ENCODE measurements at places on chromosomes 12 and 14.

DNA sequence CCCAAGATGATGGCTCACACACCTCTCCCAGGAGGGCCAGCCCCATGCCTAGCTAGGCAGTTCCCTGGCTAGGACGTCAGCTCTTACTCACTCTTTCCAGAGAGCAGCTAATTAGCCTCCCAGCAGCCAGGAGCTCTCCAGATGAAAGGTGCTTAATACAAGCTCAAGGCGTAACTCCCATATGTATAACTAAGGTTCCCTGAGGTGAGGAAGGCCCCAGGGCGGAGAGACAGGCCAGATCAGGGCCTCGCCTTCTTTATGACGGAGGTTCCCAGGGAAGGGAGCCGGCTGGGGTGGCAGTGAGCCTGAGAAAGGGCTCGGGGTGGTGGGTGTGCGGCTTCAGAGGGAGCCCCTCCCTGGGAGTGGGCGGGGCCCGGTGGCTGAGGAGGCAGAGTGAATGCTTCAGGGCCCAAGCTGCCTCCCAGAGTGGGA is 26.4 kb upstream of the ZFP36L1 start:
- DNase-seq, result no peak

GRCh38 chr12:132124766-132125425 is 19.2 kb downstream of the DDX51 start:
- DNase-seq, result no peak

DNA sequence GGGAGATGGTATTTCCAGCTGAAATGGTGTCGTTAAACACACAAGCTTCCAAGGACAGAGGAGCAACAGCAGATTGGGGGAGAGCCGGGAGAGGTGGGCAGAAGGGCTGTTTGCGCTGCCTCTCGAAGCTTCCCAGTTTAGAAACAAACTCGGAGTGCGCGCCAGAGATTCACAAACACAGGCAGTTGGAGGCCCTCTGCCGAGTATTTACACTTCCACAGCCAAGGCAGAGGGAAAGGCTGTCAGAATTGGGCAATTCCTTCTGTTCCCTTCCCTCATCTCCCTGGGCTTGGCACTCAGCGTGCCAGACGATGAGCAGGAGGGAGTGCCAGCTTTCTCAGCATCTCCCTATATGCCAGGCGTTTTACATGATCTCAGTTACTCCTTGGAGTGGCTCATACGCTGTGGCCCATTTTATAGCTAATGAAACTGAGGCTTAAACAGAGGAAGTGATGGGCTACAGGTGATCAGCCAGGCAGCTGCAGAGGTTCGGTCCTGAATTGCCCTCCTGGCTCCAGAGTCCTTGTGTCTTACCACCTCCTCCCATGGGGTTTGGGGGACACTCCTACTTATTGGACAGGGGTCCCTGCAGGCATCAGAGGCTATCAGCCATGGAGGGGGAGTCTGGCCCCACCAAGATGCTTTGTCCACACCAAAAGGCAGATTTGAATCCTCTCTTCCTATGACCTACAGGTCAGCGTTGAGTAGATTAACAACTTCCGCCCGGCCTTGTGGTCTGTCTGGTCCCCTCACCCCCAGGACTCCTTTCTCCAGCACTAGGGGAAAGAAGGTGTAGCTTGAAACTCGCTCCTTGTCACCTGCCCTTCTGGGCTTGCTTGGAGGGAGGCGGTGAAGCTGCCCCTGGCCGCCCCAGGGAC is 3.1 kb downstream of the FAM222A start:
- DNase-seq, result no peak

- no peak for DNase-seq
Measured at GRCh38 chr12:124361074-124361970, 66.4 kb downstream of the RFLNA start.

DNA sequence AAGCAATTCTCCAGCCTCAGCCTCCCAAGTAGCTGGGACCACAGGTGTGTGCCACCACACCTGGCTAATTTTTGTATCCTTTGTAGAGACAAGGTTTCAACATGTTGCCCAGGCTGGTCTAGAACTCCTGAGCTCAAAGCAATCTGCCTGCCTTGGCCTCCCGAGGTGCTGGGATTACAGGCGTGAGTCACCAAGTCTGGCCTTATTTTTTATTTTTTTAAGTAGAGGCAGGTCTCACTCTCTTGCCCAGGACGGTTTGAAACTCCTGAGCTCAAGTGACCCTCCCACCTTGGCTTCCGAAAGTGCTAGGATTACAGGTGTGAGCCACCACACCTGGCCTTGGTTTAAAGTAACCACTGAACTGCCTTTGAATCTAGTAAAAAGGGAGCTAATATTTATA is 56.8 kb downstream of the SPPL3 start:
- no peak for DNase-seq

DNA sequence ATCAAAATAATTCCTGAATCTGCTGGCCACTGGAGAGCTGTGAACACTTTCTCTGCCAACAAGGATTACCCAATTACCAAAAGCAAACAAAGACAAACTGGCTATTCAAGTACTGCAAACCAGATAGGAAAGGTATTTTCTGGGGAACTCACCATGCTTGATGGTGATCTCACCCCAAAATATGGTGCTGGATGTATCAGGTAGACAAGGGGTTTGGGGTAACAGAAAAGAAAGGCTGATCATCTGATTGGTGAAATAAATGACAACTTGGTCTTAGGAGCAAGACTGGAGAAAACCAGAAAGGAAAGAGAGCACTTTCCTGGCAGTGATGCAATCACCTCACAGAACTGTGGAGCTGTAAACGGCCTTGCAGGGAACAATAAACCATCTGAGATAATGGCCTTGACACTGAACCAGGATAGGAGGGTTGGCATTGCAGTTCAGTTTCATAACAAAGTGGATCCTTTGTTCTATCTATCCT is 31.0 kb upstream of the NPFF start:
- DNase-seq, result peak; percentile 90

DNA sequence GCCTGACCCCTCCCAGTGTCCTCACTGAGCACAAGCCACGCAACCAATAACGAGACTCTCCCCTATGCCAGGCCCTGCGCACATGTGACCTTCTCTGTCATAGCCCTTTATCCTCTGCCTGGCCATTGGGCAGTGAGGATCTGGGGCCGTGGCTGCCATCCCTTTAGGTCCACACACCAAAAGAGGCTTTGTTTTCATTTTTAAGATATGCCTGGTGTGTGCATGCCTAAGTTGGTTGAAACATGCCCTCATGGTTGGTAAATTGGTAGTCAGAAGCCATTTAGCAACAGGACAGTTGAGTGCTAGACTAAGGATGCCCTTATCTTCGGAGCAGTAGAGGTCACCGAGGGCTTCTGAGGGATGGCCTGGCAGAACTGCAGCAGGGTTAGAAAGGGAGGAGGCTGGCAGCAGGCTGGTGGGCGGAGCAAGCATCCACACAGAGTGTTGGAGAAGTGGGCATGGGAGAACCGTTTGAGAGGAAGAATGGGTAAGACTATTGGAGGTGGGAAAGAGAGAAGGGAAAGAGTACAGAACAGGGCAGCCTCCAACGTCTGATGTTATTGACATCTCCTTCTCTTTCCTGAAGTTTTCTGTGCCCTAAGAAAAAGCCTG is 75.1 kb downstream of the SLC24A4 start:
- DNase-seq, result no peak

GRCh38 chr14:32430326-32430725 is 101.2 kb downstream of the AKAP6 start:
- DNase-seq, result no peak

DNA sequence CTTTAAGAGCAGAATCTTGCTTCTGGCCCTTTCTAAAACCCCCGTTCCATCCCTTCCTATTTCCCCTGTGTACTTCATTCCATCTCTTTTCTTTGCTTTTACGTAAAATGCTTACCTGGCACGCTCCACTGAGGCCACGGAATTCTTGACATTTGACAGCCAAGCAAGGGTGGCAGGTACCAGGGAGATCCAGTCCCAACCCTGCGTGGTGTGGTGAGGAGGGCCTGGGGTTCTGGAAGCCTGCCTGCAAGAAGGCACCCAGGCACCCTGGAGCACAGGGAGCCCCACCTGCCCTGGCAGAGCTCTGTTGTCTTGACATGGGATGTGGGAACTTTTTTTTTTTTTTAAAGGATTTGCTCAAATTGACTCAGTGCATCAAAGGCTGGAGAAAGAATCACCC is 48.6 kb downstream of the ITPK1 start:
- DNase-seq, result no peak

GRCh38 chr12:123391546-123392343 is 7.8 kb downstream of the KMT5A start:
- no peak for DNase-seq

GRCh38 chr12:128992116-128992515 is 138.8 kb downstream of the GLT1D1 start:
- no peak for DNase-seq

- DNase-seq, result peak; percentile 46
Measured at GRCh38 chr12:115451151-115451779, 767.3 kb upstream of the TBX3 start.

- no peak for DNase-seq
Measured at GRCh38 chr12:93824514-93825500, 147.6 kb downstream of the CRADD start.

DNA sequence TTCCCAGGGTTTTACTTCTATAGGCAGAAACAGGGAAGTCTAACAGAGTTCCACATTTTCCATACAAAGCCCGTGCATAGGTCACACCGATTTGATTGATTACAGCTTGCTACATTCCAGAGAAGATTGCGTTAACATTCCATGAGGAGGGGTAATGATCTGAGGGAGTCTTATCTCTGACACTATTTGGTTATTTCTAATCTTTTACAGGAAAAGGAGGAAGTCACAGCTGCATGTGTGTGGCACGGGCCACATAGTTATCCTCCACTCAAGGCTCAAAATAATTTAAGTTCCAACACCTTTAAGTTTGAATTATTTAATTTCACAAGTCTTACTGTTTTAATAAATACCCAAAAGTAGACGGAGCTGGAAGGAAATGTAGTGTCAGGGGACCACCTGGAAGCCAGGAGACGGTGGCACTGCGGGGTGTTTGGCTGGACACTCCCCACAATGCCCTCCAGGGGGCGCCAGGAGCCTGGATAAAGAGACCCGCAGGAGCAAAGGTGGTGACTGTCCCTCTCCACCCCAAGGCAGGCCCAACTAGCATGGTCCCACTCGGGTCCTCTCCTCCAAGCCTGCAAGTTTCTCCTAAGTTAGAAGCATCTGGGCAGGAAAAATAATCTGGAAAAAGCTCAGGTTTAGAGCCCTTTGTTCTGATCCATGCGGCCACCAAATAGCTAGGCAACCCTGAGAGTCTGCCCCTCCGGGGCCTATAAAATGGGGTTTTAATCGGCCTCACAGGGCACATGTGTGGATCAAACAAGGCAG is 20.2 kb downstream of the KRT8 start:
- peak; percentile 83 for DNase-seq

DNA sequence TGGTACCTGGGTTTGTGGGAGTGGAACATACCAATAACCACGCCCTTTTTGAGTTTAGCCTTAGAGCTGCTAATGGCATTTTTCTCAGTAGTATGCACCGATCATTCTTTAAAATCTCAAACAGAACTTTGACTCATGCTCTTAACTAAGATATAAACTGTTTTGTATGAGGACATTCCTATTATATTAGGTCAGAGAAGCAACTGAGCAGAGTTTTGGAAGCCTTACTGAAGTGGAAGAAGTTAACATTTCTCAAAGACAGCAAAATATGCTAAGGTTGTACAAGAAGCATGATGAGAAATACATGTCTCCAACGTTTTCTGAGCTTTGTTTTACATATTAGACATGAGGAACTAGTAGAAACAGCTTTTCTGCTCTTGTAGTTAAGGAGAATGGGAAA is 819.2 kb downstream of the FSCB start:
- no peak for DNase-seq

DNA sequence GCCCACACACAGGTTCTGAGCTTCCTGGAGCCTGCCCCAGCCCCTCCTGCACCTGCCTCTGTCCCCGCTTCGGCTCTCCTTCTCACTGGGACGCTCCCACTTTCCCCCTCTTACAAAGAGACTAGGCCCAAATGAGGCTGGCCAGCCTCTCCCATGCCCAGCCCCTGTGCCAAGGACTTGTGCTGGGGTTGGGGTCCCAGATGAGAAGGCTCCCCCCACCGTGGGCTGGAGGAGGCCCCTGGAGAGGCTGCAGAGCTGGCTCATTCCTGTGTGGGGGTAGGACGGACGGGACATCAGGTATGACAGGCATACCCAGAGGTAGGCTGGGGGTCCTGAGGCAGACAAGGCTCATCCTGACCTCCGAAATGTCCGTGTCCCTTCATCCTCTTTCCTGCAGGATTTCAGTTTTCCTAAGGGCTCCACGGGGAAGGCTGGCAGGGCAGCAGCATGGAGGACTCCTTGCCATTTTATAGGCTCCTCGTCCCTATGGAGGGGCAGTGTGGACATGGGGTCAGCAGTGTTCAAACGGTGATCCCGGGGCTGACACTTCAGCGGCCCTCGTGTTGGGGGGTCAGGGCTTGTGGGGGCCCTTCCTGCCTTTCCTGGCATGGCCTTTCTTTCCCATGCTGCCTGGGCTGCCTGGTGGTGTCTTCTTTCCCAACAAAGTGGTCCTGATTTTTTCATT is 49.1 kb upstream of the MEG3 start:
- DNase-seq, result no peak

- no peak for DNase-seq
Measured at GRCh38 chr12:46950094-46950493, 124.3 kb upstream of the SLC38A4 start.

- no peak for DNase-seq
Measured at GRCh38 chr12:30023186-30023585, 239.4 kb upstream of the TMTC1 start.

- no peak for DNase-seq
Measured at GRCh38 chr14:98138666-98139065, 1133.3 kb downstream of the BCL11B start.

DNA sequence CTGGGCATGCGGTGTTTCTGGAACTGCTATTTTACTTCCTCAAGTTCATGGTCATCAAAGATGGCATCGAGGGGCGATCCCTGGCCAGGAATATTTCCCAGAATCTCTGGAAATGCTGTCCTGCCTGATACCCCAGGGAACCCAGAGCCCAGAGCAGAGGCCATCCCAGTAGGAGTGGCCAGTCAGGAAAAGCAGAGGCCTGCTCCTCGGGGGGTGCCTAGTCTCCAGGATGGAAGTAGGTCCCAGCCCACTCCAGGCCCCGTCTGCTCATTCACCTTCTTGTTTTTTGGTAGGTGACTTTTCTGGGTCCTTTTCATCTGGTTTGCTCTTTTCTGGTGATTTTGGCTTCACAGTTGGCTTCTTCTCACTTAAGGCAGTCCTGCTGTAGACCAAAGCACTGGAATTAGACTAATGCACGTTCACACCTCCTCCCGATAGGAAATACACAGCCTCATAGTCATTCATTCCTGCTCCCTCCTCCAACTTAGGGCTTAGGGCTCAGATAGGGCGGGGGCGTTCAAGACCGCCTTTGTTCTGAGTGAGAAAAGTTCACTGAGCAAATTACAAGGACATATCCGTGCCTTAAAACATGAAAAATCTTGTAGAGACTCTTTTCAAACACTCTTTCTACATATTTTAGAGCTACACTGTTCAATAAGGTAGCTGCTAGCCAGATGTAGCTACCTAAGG is 51.1 kb downstream of the TRAFD1 start:
- DNase-seq, result no peak

GRCh38 chr14:54366736-54367735 is 29.8 kb upstream of the CDKN3 start:
- no peak for DNase-seq

DNA sequence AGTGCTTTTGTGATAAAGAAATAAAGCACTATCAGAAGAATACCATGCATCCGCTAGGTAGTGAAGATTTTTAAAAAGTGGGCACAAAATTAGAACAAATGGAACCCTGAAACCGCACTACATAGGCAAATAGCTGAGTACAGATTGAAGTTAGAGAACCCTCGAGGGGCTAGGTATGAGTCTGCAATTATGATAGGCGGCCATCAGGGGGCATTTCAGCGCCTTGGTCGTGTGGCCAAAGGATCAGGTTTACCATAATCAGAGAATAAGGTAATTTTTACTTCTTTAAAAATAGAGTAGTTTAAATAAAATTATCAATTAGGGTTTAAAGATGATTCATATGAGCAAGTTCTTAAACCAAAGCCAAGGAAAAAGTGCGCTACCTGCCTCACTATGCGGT is 129.8 kb downstream of the TMX1 start:
- no peak for DNase-seq

Measured in NCI-H510A treated with DMSO at 0.1 percent for 48 hours (cell line).